ENCODE measurements at places on chromosomes 7 and 10. TPM values are rescaled to one million over a fixed set of nuclear protein-coding genes. Genes with fewer than 3 reads are reported as not detected.

FFAR4 gene
- 0.16 TPM for total RNA-seq

VPS50 gene
- 14.2 TPM for total RNA-seq

OGDHL gene
- not detected for total RNA-seq

SYT15 gene
- not detected for total RNA-seq

FEZF1 gene
- total RNA-seq: not detected

PRTFDC1 gene
- 0.49 TPM for total RNA-seq

KAZALD1 gene
- total RNA-seq: 54.4 TPM

AKR1C4 gene
- not detected for total RNA-seq

MAT1A gene
- total RNA-seq: not detected

RBM48 gene
- 1.8 TPM for total RNA-seq

PROSER2 gene
- 2.1 TPM for total RNA-seq

PLA2G12B gene
- not detected for total RNA-seq

AVL9 gene
- total RNA-seq: 9.3 TPM

SMO gene
- 9.0 TPM for total RNA-seq

STARD3NL gene
- total RNA-seq: 70.1 TPM

CCL26 gene
- 22.3 TPM for total RNA-seq

NUP205 gene
- 27.5 TPM for total RNA-seq

NRCAM gene
- 0.79 TPM for total RNA-seq

SFMBT2 gene
- not detected for total RNA-seq

HOXA3 gene
- not detected for total RNA-seq

Data from MG63 (cell line).